WTC11 (cell line): ENCODE measurements at places on chromosomes 1 and 21.

DNA sequence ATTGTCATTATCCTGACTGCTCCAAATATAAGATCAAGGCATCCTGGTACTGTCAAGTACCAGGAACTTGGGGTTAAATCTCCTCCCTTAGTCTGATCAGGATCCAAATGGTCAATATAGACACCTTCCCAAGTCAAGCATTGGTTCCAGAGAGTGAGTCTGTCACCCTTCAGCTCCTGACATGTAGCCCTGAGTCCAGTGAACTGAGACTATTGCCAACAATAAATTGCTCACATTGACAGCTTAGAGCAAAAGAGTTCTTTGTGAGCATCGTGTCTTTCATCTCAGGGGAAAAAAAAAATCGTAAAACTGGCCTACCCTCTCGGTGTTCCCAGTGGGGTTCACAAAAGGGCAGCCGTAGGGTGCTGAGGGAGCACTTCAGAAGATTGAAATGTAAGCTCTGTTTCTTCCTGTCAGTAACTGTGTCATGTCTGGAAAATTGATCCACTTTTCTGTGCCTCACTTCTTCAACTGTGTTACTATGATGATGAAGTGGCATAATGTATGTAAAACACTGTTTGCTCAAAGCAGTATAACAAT lies 228.5 kb downstream of the KCNH1 start:
- no peak for DNase-seq

- DNase-seq = no peak
Measured at GRCh38 chr1:15381805-15382204, 27.9 kb upstream of the EFHD2 start.

DNA sequence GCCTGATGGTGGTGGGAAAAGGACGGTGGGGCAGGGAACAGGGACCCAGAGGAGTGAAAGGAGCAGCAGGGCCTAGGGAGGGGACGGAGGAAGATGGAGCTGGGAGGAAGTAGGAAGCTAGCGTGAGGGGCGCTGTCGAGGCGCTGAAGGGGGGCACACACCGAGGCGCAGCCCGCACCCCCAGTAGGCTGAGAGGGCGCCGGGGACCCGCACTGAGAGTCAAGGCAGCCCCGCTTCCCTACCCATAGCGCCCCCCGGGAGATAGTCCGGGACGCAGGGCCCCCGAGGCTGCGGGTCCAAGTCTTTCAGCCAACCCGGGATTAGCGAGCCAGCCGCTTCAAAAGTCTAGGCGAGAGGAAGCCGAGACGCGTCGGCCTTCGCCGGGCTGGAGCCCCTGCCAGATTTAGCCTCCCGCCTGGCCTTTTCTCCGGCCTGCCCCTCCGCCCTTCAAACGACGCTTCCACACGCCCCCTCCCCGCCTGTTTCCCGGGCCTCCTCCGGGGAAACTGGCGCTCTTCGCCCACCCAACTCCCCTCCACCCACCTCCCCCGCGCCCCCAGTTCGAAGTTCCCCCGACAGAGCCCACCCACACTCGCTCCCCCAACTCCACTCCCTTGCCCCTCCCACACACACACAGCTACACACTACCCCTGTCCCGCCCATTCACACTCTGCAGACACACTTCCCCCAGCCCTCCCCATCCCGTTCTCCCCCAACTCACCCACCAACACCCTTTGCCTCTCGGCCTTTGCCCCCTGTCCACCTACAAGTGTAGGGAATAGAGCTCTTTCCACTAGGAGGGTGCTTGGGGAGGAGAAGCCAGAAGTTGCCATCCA lies 7.8 kb upstream of the PROX1 start:
- DNase-seq = peak; percentile 63

GRCh38 chr21:42757422-42757821 lies 104.0 kb downstream of the PDE9A start:
- no peak for DNase-seq

- no peak for DNase-seq
Measured at GRCh38 chr1:227299241-227299627, 19.1 kb downstream of the CDC42BPA start.

DNA sequence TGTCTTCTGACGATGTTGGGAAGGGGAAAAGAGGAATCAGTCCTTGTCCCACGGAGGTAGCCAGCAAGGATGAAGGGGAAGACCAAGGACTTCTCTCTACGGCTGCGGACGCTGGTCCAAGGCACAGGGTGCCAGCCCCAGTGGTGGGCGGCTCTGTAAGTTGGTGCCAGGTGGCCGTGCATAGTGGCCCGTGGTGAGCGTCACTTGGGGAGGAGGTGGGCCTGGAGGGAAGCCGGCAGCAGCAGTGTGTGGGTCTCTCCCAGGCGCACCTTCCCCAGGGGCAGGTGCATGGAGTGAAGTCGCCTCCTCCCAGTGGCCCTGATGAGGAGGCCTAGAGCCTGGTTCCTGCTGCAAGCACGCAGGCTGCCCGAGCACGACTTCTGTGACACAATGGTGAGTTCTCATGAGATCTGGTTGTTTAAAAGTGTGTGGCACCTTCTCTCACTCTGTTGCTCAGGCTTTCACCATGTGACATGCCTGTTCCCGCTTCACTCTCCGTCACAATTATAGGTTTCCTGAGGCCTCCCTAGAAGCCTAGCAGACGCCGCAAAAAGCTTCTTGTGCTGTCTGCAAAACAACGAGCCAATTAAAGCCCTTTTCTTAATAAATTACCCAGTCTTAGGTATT lies 43.6 kb upstream of the TIAM1 start:
- DNase-seq = no peak

- DNase-seq = no peak
Measured at GRCh38 chr1:154129391-154129970, 25.4 kb downstream of the NUP210L start.

DNA sequence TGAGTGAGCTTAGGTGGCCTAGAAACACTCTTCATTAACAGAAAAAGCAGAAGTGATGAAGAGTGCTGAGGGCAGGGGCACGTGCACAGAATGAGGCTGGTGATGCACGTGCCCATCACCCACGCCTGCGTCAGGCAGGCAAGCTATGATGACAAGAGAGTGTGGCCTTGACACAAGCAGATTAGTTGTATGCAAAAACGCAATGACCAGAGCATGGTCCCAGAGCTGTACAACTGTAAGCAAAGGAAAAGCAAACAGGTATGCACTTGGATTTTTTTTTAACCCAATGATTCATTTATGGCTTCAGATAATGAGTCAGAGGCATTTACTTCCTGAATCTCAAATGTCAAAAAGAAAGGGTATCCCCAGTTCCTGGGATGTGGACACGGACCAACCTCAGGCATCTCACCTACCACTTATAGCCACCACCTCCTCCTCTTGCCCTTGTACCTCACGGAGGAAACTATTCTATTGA lies 9.1 kb upstream of the TMEM61 start:
- no peak for DNase-seq

DNA sequence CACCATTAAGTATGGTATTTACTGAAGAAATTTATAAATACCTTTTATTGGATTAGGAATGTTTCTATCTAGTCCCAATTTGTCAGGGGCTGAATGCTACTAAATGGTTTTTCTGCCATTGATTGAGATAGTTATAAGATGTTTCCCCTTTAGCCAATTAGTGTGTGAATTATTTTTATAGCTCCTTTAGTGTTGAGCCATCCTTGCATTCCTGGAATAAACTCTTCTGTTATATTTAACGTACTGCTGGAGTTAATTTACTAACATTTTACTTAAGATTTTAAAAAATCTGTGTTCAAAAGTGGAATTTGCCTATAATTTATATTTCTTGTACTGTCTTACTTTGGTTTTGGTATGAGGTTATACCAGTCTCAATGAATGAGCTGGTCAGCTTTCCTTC lies 25.4 kb upstream of the LRRC3 start:
- DNase-seq = no peak

- no peak for DNase-seq
Measured at GRCh38 chr1:230808281-230808872, 59.9 kb downstream of the C1orf198 start.

DNA sequence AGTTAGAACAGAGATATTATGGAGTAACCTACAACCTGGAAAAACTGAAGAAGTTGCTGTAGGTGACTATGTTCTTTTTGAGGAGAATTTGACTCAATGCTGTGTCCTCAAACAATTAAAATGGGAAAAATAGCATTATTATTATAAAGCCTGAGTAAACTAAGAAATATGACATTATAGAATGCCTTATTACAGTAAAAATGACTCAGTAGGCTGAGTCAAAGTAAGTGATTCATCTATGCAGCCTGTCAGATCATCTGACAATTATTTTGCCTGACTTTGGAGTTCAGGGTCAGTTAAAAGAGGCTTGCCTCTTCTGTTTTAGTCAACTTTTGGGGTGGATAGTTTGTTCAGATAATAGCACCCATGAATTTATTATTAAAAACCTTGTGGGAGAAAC lies 150.8 kb upstream of the PTGFR start:
- no peak for DNase-seq

- DNase-seq = no peak
Measured at GRCh38 chr1:216822480-216822879, 99.3 kb upstream of the ESRRG start.

GRCh38 chr1:76090283-76091203 lies 16.0 kb downstream of the ST6GALNAC3 start:
- no peak for DNase-seq

- peak; percentile 58 for DNase-seq
Measured at GRCh38 chr1:66331658-66332547, 202.1 kb upstream of the SGIP1 start.

- DNase-seq = no peak
Measured at GRCh38 chr1:225685476-225686176, 32.7 kb upstream of the ENAH start.

DNA sequence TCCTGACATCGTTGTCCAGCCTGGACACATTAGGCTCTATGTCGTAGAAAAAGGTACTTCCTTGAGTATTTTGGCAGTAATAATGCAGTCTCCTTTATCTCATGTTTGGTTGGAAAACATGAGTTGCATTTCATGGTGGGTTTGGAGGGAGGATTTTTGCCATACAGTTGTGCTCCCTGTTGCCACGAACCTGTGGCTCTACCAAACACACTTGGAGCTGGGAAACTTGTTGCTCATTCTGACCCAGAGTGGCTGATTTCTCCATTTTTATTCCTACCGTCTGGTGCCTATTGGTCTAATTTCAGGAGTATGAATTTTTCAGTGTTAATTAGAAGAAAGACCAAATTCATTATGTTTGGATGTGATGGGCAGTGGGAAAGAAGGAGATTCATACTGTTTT lies 50.7 kb downstream of the MPZL1 start:
- no peak for DNase-seq

GRCh38 chr1:73778471-73778870 lies 419.5 kb downstream of the LRRIQ3 start:
- no peak for DNase-seq

GRCh38 chr1:40703316-40703715 lies 11.8 kb downstream of the NFYC start:
- DNase-seq = no peak

DNA sequence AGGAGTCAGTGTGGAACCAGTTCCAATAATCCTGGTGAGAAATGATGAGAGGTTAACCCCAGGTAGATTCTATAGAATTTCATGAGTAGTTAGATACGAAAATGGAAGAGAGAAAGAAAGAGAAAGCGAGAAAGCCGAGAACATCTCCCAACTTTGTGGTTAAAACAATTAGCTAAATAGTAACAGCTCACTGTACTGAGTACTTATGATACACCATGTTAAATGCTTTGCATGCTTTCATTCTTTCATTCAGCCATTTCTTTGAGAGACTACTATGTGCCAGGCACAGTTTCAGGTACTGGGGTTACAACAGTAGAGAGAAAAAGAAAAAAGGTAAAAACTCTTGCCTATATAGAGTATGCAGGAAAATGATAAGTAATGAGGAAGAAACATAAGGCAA lies 109.7 kb upstream of the SYT6 start:
- DNase-seq = no peak

GRCh38 chr1:183288583-183288982 lies 102.5 kb downstream of the LAMC2 start:
- DNase-seq = no peak

DNA sequence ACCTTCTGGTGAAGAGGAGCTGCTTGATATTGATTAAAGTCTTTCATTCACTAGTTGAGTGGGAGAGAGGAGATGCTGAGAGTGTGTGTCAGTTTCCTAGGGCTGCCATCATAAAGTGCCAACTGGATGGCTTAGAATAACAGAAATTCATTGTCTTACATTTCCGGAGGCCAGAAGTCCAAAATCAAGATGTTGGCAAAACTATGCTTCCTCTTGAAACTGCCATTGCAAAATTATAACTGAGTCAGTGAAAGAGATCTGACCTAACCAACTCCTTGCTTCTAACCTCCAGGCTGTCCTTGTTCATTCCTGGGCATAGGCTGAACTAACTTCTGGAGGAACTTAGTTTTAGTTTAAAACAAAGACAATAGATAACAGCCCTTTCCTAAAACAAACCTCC lies 47.1 kb downstream of the PTGS2 start:
- no peak for DNase-seq

- no peak for DNase-seq
Measured at GRCh38 chr21:15524855-15525254, 204.9 kb upstream of the USP25 start.

GRCh38 chr1:101974599-101975274 lies 22.0 kb downstream of the OLFM3 start:
- no peak for DNase-seq

DNA sequence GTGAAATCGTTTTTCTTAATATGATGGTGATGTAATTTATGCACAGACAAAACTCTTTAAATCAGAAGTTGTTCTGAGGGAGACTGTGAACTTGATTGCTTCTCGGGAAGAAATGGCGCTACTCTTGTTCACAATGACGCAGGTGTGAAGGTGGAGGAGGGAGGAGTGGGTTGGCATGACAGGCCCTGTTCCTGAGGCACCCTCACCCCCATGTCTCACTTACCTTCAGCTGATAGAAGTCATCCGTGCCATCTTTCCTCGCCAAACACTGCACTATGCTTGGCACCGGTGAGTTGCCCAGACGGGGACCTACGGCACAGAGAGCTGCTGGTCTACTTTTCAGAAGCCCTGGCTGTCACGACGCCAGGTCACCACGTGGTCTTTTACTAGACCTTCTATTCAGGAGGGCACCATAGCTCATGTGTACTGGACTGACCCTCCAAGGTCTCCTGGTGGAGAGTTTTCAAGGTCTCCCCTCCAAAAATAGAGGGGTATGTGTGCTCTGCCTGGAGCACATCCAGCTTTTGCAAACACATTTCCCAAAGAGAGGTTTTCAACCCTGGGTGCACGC lies 27.1 kb downstream of the STK40 start:
- DNase-seq = no peak

- no peak for DNase-seq
Measured at GRCh38 chr1:116311193-116311592, 61.9 kb upstream of the ATP1A1 start.

- no peak for DNase-seq
Measured at GRCh38 chr1:212727386-212728181, 27.9 kb upstream of the BATF3 start.
